MCF 10A (cell line): ENCODE measurements at places on chromosomes 5 and 9.

DNA sequence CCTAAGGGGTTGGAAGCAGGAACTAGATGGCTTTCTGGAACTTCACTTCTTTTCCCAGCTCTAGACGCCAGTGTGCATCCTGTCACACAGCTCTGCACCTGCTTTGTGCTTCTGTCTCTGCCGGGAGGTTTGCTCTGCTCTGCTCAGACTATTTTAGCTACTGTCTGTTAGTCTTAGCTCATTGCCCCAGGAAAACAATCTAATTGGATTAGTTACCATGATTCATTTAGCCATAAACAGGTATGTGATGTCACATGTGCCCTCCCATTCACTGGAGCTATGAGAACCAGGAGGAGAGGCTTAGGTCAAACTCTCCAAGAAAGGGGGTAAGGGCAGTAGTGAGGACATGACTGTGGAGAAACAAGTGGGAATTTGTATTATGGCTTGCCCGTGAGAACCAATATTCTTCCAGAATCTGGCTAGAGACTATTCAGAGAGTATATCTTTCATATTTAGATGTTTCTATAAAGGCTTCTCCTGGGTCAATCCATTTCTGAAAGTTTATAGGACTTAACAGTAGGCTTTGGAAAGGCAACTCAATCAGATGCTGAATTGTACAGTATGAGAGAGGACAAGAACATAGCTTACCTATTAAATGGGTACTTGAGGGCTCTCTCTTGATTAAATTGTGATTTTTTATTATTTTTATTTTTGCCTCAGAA lies 22.4 kb upstream of the NREP start:
- DNase-seq = no peak

GRCh38 chr9:84271531-84271900 lies 69.0 kb downstream of the SLC28A3 start:
- no peak for DNase-seq

- no peak for DNase-seq
Measured at GRCh38 chr5:54936201-54936600, 49.2 kb downstream of the ESM1 start.

- peak; percentile 18 for DNase-seq
Measured at GRCh38 chr9:129694243-129694646, 28.8 kb downstream of the PRRX2 start.

GRCh38 chr5:160197341-160198144 lies 31.8 kb upstream of the FABP6 start:
- DNase-seq = no peak

DNA sequence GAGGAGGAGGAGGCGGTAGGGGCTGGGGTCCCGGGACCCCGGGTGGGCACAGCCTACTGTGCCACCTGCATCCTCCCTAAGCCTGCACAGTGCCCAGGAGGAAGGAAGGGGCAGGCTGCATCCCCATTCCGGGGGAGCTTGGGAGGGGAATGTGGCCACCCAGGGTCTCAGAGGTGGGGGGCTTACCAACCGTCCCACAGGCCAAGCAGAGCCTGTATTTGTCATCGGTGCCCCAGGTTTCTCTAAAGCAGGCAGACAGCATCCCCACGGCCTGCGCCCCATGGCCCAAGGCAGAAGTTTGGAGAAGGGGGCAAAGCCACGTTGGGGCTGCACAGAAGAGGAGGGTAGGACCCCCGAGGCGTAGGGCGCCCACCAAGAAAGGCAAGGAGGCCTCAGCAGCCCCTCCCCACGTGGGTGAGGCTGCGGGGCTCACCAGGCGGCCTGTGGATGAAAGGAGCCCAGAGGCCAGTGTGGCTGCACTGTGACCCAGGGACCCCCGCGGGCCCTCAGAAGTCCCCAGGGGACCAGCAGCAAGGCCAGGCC lies 507 bp upstream of the GPSM1 start:
- no peak for DNase-seq

- DNase-seq = no peak
Measured at GRCh38 chr5:45105491-45105994, 296.8 kb downstream of the MRPS30 start.

GRCh38 chr9:18319918-18320445 lies 154.0 kb upstream of the ADAMTSL1 start:
- no peak for DNase-seq

DNA sequence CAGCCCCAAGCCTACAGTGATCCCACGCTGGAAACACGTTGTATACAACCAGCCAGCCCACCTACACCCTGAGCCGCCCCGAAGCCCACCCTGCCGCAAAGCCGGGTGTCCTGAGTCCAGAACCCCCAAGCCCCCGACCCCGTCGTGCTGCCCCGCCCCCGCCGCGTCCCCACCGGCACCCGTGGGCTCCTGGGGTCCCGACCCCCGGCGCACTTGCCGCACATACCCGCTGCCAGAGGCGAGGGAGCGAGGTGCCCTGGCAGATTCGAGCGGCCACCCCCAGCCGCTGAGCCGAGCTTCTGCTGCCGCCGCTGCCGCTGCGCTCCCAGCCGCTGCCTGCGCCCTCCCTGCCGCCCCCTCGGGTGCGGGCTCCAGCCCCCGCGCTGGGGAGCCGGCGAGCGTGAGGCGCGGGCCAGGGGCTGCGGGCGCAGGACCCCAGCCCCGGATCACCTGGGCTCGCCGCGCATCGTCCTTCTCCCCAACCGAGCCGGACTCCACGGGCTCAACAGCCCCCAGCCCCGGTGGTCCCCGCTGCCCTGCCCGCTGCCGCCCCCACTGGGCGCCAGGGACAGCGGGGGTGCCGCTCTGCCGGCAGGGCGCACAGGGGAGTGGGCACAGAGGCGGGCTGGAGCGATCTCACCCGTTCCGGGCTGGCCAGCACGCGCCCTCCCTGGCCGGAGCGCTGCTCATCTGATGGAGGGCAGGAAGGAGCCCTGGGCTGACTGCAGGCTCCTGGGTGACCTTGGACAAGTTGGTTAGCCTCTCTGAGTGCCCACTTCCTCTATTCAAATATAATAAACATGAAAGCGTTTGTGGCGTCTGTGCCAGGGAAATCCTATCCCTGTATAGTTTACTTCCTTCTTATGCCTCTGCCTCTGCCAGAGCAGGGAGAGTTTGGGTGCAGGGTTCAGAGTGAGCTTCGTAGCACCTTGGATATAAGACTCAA lies at the start of gene HTR4:
Gene HTR4, minus strand, starts transcription at position 692 of the 946 bp plus-strand sequence. CDS start 17,513 bp downstream, outside the sequence.
- no peak for DNase-seq

GRCh38 chr9:137809040-137809576 lies 68.5 kb upstream of the CACNA1B start:
- no peak for DNase-seq

- peak; percentile 44 for DNase-seq
Measured at GRCh38 chr5:168302785-168303184, 11.3 kb downstream of the WWC1 start.
